GM04503 (cell line): ENCODE measurements at places on chromosomes 7 and 10.
A peak's percentile ranks its signal among the peaks of the same experiment; 100 is the strongest.

- DNase-seq: no peak
These were observed 24.7 kb upstream of the AMZ1 start for GRCh38 chr7:2663121-2663886.

GRCh38 chr7:130274983-130275591 lies 8.4 kb downstream of the CPA2 start:
- no peak for DNase-seq

- DNase-seq: no peak
These were observed 1.3 kb downstream of the HMX3 start for GRCh38 chr10:123136806-123137642.

- no peak for DNase-seq
These were observed 8.3 kb downstream of the ANKRD7 start for GRCh38 chr7:118232837-118233236.

DNA sequence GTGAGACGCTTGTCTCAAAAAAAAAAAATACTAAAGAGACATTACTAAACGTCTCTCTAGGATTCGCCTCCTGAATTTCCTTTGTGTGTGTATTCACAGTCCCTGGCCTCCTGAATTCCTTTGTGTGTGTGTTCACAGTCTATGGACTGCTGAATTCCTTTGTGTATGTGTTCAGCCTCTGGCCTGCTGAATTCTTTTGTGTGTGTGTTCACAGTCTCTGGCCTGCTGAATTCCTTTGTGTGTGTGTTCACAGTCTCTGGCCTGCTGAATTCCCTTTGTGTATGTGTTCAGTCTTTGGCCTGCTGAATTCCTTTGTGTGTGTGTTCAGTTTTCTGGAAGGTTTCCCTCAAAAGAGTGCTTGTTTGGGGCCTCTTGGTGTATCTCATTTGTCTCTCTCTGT lies 8.2 kb downstream of the BMS1 start:
- peak; percentile 37 for DNase-seq

GRCh38 chr10:86730227-86730626 lies 26.2 kb upstream of the BMPR1A start:
- DNase-seq: no peak

DNA sequence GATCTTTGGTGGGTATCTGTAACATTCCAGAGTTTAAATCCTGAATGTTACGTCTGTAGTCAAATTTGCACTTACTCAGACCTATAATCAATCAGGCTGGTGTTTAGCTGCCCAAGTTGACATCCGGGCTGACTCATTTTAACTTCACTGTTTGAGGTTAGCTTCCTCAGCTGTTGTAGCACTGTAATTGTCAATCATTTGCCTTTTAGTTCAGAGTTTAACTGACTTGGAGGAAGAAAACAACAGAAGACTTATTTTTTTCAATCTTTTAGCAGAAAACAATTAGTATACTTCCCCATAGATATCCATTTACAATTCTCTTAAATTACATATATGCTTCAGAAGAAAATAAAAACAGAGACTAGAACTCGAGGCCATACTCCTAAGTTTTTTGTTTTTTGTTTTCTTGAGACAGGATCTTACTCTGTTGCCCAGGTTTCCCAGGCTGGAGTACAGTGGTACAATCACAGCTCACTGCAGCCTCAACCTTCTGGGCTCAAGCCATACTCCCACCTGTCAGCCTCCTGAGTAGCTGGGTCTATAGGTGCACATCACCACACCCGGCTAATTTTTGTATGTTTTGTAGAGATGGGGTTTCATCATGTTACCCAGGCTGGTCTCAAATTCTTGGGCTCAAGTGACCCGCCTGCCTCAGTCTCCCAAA lies 38.5 kb upstream of the LRRC17 start:
- peak; percentile 62 for DNase-seq

DNA sequence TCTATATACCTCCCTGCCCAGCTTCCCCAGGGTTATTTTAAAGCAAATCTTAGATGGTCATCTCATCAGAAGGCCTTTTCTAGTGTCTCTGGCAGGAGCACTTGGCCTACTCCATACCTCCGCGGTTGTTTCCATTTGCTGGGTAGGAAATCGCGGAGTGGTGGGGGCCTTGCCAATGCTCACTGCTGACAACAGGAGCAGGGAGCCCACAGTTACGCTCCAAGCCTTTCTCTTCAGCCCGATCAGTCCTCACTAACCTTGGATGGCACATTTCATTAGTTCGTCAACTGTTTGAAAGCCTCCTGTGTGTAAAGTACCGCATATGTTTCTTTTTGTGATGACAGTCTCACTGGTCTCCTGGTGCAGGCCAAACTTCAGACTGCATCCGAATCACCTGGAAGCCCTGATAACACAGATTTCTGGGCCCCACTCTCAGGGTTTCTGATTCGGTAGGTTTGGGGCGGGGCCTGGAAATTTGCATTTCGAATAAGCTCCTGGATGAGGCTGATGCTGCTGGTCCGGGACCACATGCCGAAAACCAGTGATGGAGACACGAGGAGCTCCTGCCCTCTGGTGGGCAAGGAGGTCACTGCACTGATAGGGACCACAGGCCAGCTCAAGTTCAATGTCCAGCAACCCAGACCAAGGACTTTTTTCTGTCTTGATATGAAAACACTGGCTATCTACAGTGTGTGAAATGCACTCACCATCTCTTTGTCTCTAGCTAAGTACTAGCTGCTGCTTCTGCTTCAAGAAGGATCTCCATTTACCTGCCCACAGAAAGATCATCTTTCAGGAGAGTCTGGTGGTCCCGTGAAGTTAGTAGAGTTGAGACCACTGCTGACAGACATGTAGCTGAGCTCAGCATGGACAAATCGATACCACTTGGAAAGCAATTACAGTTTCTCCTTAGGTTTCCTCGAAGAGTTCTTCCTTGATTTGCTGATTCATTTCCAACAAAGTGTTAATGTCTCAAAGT lies 14.0 kb downstream of the LRGUK start:
- no peak for DNase-seq

DNA sequence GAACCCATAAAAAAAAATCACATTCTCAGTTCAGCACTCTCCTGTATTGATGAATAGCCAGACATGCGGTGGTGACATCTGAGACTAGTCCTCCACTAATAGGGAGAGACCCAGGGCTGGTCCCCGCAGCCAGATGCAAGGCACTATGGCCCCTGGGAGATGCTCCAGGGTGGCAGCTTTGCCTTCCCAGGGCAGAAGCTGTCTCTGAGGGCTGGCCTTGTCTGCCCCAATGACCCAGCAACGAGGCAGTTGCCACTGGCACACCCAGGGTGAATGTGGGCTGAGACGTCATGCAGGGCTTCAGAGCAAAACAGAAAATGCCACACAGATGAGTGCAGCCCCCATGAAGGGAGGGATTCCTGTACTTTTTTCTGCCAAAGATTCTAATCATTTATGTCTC lies 50.1 kb upstream of the GDF10 start:
- no peak for DNase-seq

DNA sequence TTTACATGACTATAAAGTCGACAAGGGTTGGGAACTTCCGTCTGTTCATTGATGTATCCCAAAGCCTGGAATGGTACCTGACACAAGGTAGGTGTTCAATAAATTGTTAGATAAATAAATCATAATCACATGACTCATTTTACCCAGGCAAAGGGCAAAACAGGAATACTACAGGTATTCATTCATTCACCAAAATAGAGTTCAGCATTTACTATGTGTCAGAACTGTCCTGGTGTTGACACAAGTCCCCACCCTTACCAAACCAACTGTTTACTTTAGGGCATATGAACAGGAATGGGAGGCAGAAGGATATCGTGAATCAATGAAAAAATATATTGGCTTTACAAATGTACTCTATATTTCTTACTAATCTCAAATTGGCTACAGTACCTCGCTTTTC lies 666 bp upstream of the YAE1 start:
- DNase-seq: no peak

DNA sequence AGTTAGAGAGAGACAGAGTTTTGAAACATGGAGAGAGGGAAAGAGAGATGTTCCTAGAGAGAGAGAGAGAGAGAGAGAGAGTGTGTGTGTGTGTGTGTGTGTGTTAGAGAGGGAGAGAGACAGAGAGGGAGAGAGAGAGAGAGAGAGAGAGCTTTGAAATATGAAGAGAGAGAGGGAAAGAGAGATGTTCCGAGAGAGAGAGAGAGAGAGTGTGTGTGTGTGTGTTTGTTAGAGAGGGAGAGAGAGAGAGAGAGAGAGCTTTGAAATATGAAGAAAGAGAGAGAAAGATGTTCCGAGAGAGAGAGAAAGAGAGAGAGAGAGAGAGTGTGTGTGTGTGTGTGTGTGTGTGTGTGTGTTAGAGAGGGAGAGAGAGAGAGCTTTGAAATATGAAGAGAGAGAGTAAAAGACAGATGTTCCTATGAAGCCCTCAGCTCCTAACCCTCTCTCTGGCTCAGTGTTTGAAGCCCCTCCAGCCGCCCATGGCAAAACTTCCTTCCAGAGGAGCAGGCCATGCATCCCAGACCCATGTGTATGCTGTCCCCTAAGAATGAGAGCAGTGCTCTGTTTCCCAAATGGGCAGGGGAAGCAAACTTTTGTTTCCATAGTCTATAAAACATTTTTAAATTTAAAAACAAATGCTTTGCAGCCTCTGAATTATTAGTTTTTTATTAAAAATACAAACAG lies 130.9 kb downstream of the KCNMA1 start:
- DNase-seq: no peak

DNA sequence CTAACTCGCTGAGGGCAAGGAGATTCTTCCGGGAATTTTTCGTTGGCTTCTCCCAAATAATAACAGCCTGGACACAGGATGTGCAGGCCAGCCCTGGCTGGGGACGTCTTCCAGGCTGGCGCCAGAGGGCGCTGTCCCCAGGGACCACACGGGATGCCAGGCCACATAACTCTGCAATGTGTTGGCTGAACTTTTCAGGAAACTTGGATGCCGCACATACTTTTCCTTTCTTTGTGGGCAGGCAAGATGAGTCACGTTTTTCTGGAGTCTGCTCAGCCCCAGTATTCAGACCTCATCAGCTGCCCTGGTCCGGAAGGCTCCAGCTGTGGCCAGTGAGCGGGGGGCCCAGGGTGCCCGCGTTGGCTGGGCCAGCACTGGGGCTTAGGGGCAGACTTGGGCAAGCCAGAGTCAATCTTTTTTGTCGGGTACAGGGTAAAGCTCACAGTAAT lies 122.7 kb downstream of the PRKAG2 start:
- peak; percentile 97 for DNase-seq
